ENCODE measurements at places on chromosomes 12 and 14. TPM values are rescaled to one million over a fixed set of nuclear protein-coding genes. Genes with fewer than 3 reads are reported as not detected.

The PYGL gene
- 75.4 TPM for total RNA-seq

The LRRK2 gene
- 4.5 TPM for total RNA-seq

The SIX1 gene
- 0.33 TPM for total RNA-seq

The TAS2R9 gene
- total RNA-seq, result not detected

DNA sequence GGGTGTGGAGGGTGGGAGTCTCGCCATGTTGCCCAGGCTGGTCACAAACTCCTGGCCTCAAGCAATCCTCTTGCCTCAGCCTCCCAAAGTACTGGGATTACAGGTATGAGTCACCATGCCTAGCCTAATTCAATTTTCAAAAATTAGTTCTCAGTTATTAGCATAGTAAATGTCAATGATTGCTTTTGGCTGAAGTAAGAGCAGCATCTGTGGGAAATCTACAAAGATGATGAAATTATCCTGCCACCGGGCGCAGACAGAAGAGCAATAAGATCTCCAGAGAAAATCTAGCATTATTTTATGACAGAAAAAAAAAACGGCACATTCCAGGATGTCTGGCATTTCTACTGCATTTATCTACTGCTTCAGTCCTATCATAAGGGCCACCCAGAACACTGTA, 97.9 kb upstream of the DAAM1 start:
- DNase-seq, result no peak

- DNase-seq, result no peak
Measured at GRCh38 chr14:105145381-105146180, 23.0 kb downstream of the JAG2 start.

GRCh38 chr14:71380271-71380670, 473.0 kb downstream of the PCNX1 start:
- DNase-seq, result no peak

DNA sequence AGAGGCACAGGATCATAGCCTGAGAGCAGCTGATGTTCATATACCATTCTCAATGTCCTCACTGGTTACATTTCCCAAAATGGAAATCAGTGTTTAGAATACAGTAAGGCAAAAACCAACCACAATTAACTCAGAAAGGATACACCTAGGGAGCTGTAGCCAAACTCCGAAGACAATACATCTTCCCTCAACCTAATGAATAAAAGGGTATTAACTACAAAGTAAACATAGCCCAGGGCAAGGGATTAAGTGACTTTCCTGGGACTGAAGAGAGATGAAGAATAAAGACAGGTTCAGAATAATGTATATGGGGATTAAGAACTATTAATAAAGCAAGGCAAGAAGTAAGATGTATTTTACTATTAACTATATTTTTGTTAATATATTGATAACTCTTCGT, 79.5 kb downstream of the RPS29 start:
- DNase-seq, result no peak

GRCh38 chr14:41666301-41666700, 59.6 kb downstream of the LRFN5 start:
- no peak for DNase-seq

DNA sequence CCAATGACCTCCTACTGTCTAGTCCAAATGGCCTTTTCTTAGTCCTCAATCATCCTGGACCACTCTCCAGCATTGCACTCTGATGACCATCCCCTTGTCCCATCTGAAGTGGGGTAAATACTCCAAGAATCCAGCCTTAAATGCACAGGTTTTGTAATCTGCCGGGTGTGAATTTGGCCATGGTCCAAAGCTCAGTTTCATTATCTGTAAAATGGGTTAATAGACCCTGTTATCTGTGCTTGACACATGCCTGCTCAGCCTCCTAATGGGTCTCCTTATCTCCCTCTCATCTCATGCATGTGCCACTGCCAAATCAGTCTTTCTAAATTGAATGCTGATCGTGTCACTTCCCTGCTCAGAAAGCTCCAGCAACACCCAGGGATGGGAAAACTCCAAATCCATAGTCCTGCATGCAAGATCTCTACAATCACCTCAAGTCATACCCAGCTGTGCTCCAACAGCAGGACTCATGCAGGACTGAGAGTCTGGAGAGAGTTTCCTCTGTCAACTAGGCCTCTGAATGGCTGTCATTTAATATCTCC, 22.3 kb downstream of the LGR5 start:
- DNase-seq, result no peak

DNA sequence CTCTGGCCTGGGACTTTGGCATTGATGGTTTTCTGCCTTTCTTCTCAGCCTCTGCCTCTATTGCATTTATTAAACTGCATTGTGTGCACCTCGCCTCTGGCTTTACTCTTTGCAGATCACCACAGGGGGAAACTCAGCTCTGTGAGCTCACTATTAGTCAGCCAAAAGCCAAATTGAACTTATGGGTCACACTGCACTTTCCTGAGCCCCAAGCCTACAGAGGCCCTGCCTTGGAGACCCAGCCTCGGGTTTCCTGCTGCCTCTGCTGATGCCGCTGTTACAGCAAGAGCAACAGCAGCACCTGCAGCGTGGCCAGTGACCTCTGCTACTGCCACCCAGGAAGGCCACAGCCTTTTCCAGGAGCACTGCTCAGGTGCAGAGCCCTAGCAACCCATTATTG, 122.5 kb downstream of the DAD1 start:
- peak; percentile 10 for DNase-seq

Data from MCF 10A (cell line).